B cell (primary cell): ENCODE measurements at places on chromosomes 1 and 21.

- H3K36me3 ChIP-seq: peaks cover 77% of the 10 kb centered on the region
- no peaks in the 10 kb centered on the region for H3K27me3 ChIP-seq
- DNase-seq: no peak
Observed at GRCh38 chr21:43691086-43691795, 27.7 kb upstream of the PDXK start.

GRCh38 chr1:232393010-232393409, 236.9 kb downstream of the SIPA1L2 start:
- H3K4me1 ChIP-seq: no peaks in the 10 kb centered on the region
- no peaks in the 10 kb centered on the region for H3K27me3 ChIP-seq
- no peak for DNase-seq
- no peak overlapping the region for H3K4me3 ChIP-seq
- H3K27ac ChIP-seq: no peak overlapping the region
- H3K36me3 ChIP-seq: no peaks in the 10 kb centered on the region

- H3K27me3 ChIP-seq: no peaks in the 10 kb centered on the region
- H3K4me3 ChIP-seq: no peak overlapping the region
- no peaks in the 10 kb centered on the region for H3K36me3 ChIP-seq
- no peak for DNase-seq
- peaks cover 9% of the 10 kb centered on the region for H3K4me1 ChIP-seq
Observed at GRCh38 chr1:212545941-212546635, 62.5 kb upstream of the ATF3 start.

DNA sequence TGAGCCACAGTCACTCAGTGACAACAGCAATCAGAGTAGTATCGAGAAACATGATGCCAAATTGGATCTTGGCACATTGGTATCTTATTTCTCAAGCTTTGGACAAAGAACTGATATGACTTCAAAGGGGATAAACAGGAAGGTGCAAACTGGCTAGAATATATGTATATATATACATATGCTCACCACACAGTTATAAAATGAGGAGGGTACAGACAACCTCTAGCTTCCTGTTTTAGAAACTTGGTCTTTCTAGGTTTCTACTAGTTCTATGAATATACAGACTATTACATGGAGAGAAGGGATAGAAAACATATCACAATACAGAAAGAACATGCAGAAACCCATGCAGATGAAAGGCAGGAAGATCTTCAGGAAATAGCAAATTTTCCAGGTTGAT, 292.1 kb upstream of the SNX7 start:
- no peak overlapping the region for H3K27ac ChIP-seq
- no peak for DNase-seq
- H3K4me3 ChIP-seq: no peak overlapping the region
- H3K27me3 ChIP-seq: no peaks in the 10 kb centered on the region
- no peaks in the 10 kb centered on the region for H3K4me1 ChIP-seq

- no peak for DNase-seq
- H3K27me3 ChIP-seq: no peaks in the 10 kb centered on the region
- no peak overlapping the region for H3K27ac ChIP-seq
Observed at GRCh38 chr1:74160046-74160445, 37.9 kb downstream of the LRRIQ3 start.

GRCh38 chr1:166902279-166902678, 26.2 kb upstream of the TADA1 start:
- H3K4me1 ChIP-seq: peaks cover 14% of the 10 kb centered on the region
- H3K27me3 ChIP-seq: no peaks in the 10 kb centered on the region
- DNase-seq: no peak
- no peak overlapping the region for H3K4me3 ChIP-seq
- H3K27ac ChIP-seq: no peak overlapping the region

- no peak for DNase-seq
- no peaks in the 10 kb centered on the region for H3K27me3 ChIP-seq
- peaks cover 58% of the 10 kb centered on the region for H3K36me3 ChIP-seq
- peaks cover 28% of the 10 kb centered on the region for H3K4me1 ChIP-seq
Observed at GRCh38 chr1:11286735-11287410, 13.9 kb downstream of the UBIAD1 start.

- H3K4me3 ChIP-seq: no peak overlapping the region
- H3K27ac ChIP-seq: no peak overlapping the region
- H3K36me3 ChIP-seq: no peaks in the 10 kb centered on the region
- no peaks in the 10 kb centered on the region for H3K27me3 ChIP-seq
- no peaks in the 10 kb centered on the region for H3K4me1 ChIP-seq
- no peak for DNase-seq
Observed at GRCh38 chr1:219151467-219151866, 22.2 kb upstream of the LYPLAL1 start.

- H3K36me3 ChIP-seq: no peaks in the 10 kb centered on the region
- H3K27ac ChIP-seq: no peak overlapping the region
- H3K4me3 ChIP-seq: no peak overlapping the region
- H3K4me1 ChIP-seq: no peaks in the 10 kb centered on the region
Observed at GRCh38 chr1:241730031-241730430, 78.0 kb downstream of the WDR64 start.

DNA sequence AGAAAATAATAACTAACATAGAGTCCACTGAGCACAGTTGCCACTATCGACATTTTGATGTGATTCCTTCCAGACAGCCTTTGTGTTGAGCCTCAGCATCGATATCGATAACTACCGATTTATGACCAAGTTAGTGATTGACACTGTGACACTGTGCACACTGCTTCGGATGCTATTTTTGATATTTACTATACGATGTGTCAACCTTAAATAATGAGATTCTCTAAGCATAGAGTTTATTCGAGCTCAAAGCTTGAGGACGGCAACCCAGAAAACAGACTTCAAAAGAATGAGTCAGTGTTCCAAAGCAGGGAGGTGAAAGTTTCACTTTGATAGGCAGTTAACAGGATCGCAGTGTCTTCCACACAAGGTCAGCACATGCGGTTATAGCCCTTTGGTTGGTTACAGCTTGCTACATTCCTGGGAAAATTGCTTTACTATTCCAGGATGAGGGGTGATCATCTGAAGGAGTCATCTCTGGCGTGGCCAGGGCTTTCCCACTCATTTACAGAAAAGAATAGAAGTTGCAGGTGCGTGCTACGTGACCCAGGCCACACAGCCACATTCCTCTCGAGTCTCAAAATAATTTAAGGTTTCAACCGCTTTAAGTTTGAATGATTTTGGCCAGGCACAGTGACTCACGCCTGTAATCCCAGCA, 53.6 kb upstream of the EFHD2 start:
- DNase-seq: no peak
- no peak overlapping the region for H3K27ac ChIP-seq
- H3K4me3 ChIP-seq: no peak overlapping the region
- H3K27me3 ChIP-seq: no peaks in the 10 kb centered on the region
- no peaks in the 10 kb centered on the region for H3K4me1 ChIP-seq

GRCh38 chr1:31020007-31020790, 45.3 kb downstream of the PUM1 start:
- no peak for DNase-seq
- H3K27ac ChIP-seq: no peak overlapping the region
- H3K4me3 ChIP-seq: no peak overlapping the region
- H3K36me3 ChIP-seq: peaks cover 21% of the 10 kb centered on the region
- H3K27me3 ChIP-seq: no peaks in the 10 kb centered on the region

- H3K27ac ChIP-seq: no peak overlapping the region
- no peak overlapping the region for H3K4me3 ChIP-seq
- peaks cover 84% of the 10 kb centered on the region for H3K36me3 ChIP-seq
- no peaks in the 10 kb centered on the region for H3K4me1 ChIP-seq
- DNase-seq: no peak
Observed at GRCh38 chr1:39333296-39333695, 128.8 kb downstream of the MACF1 start.
